ENCODE measurements at places on chromosomes 4 and X.

DNA sequence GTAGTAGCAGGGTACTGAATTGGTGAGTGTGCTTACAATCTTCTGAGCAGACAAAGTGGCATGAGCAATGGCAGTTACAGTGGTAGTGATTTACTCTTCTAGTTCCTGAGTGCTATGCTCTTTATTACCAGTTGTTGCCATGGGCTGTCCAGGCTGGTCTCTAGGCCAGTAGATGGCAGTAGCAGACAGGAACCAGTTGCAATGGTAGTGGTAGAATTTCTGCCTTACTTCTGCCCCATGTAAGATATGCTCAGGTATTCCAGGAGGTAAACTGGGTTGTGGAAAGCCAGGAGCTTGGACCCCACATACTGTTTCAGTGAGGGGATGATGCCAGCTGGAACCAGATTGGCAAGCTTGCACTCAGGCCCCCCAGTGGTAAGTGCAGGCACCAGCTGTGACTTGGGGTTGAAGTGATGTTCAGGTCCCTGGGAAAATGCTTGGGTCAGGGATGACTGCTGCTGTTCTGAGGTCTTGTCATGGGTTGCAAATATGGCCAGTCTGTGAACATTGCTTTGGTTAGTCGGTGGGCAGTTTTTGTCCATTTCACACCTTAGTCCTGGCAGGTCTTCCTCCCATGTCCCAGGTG is 63.0 kb upstream of the ZXDB start:
- peak; percentile 4 for DNase-seq

- DNase-seq = no peak
These were observed 1631.9 kb upstream of the PABPC4L start for GRCh38 chr4:135833529-135833928.

- peak; percentile 15 for DNase-seq
These were observed 51.5 kb upstream of the AMELX start for GRCh38 chrX:11241720-11242119.

DNA sequence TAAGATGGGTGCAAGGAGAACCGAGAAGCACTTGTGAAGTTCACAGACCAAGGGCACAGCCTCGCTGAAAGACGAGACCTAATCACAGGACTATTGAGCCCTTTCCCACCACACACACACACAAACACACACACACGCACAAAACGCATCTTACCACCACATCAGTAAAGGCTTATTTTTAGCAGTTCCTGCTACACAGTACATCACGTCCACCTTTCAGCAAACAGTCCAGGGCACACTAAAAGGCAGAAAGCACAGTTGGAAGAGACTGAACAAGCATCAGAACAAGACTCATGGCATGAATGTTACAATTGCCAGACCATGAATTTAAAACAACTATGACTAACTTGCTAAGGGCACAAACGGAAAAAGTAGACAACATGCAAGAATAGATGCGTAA is 83.6 kb upstream of the MAPK10 start:
- no peak for DNase-seq

GRCh38 chr4:38131371-38132091 is 171.3 kb downstream of the PTTG2 start:
- DNase-seq = peak; percentile 29

- DNase-seq = no peak
These were observed 788.4 kb upstream of the GALNTL6 start for GRCh38 chr4:171024720-171025303.

Data from fibroblast of the aortic adventitia (primary cell).